SHP77 (cell line): ENCODE measurements at places on chromosomes 2 and 18.

GRCh38 chr2:42092084-42092996 lies 44.5 kb downstream of the PKDCC start:
- no peak for DNase-seq

GRCh38 chr2:24913911-24914310 lies 6.1 kb downstream of the ADCY3 start:
- no peak for DNase-seq

DNA sequence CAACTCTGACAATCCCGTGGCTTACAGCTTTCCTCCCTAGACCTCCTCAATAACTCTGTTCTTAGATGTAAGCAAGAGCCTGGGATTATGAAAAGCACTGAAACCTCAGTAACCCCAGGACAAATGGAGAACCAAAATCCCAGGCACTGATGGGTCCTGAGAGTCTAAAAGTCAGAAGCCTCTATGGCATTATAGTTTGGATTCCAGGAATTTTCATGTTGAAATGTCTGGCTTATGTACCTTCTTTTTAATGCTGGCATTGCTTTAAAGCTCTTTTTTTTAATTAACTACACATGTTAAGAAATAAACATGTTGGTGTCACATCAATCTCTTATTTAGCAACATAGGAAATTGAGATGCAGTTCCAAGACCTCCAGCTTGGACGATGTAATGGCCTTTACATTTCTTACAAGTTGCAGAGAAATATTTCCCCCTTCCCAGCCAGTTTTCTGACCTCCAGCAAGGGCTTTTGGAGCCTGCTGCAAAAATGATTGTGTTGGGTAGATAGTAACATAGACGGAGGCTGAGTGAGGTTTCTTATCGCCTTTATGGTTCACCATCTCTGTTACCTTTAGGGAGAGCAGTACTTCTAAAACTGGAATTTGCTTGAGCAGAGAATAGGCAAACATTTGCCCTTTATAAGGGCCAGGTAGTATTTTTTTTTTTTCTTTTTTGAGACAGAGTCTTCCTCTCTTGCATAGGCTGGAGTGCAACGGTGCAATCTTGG lies 84.8 kb upstream of the RASGRP3 start:
- no peak for DNase-seq

GRCh38 chr2:69745035-69745434 lies 3.1 kb downstream of the ANXA4 start:
- DNase-seq = no peak

GRCh38 chr18:40877096-40877495 lies 1077.9 kb upstream of the PIK3C3 start:
- no peak for DNase-seq

DNA sequence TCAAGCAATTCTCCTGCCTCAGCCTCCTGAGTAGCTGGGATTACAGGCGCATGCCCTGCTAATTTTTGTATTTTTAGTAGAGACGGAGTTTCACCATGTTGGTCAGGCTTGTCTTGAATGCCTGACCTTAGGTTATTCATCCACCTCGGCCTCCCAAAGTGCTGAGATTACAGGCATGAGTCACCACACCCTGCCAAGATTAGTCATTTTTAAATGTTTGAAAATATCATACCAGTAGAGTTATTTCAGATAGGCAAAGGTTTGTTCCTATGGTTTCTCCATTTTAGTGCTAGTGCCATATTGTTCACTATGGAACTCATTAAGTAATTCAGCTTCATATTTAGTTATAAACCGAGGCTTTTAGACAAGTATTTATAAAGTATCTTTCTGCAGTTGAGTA lies 52.3 kb downstream of the HIBCH start:
- no peak for DNase-seq

- no peak for DNase-seq
These were observed 117.3 kb downstream of the WDSUB1 start for GRCh38 chr2:159169187-159169586.

DNA sequence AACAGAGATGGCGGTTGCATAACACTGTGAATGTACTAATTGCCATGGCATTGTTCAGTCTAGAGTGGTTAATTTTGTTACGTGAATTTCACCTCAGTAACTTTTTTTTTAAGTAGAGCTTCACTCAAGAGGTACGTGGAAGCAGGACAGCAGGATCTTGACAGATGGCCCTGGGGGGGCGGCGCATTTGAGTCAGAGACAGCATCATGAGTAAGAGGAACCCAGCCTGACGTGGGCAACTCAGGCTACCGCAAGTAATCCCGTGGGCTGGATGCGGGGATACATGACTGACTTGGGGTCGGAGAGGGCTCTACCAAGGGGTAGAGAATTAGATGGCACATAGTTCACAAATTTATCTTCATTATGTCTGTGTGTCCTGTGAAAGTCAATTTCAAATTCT lies 38.1 kb upstream of the DAPL1 start:
- no peak for DNase-seq

DNA sequence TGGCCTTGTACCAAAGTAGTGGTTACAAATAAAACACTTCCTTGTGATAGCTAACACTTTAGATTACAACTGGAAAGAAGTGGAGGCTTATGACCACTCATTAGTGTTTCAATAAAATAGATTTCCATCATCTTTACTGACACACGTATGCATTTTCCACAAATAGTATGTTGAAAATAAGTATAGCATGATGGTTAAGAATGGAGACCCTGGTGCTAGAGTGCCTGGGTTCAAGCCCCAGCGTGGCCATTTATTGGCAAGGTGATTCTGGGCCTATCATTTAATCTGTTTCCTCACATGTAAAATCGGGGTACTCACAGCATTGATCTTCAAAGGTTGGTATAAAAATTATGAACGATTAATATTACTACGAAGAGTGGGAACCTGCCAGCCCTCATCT lies 54.5 kb downstream of the RAPH1 start:
- no peak for DNase-seq

- peak; percentile 64 for DNase-seq
These were observed 175.5 kb downstream of the AGAP1 start for GRCh38 chr2:235669269-235669831.

DNA sequence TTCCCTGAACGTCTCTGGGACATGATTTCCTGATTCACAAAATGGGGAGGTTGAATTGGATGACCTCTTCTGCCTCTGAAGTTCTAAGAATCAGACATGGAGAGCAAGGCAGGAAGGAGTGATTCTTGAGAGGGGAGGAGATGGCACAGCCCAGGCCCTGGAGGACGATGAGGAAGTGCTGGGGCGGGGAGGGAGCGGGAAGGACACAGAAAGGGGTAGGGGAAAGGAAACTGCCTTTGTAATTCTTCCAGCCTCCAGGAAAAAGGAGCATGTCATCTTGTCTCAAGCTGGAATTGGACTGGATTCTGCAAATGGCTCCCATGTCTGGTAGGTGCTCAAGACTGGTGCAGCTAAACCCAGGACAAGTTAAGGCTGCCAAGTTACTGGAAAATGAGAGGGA lies 97.0 kb upstream of the NCK2 start:
- DNase-seq = no peak

- peak; percentile 87 for DNase-seq
These were observed 75.1 kb downstream of the SH3BP4 start for GRCh38 chr2:235026649-235027557.

GRCh38 chr2:229855116-229855515 lies 66.7 kb downstream of the TRIP12 start:
- DNase-seq = no peak

DNA sequence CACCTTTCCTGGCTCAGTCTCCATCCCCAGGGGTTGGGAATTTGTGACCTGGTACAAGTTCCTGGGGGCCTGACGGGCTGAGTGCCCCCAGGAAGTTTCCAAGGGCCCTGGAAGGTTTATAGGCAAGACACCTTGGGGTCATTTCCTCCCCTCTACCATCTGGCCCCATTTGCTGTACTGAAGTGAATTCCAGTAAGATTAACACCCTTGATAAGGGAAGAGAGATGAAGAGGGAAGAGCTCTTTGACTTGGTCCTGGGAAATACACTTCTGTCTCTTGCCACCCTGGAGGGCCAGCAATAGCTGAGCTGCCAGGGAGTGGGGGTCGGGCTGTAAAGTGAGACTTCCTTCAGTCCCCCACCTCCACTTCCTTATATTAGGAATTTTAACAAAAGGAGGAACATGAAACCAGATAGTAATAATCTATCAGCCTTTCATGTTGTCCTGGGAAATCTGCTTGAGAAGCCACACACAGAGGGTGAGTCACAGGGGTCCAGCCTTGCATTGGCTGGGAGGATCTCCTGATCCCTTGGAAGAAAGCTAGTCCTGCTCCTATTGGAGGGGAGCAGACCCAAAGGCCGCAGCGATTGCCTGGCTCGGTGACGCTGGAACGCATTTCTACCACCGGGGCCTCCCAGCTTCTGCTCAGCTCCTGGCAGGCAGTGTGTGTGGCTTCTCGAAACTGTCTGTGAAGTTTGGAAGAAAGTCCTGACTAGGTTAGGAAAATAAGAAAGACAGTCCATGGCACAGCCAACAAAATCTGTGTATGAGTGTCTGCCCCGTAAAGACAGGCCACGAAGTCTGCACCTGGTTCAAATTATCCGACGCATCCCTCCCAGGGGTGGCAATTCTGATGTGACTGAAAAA lies 87.3 kb downstream of the ACAA2 start:
- no peak for DNase-seq

GRCh38 chr2:1968988-1969700 lies 224.8 kb upstream of the PXDN start:
- DNase-seq = no peak

DNA sequence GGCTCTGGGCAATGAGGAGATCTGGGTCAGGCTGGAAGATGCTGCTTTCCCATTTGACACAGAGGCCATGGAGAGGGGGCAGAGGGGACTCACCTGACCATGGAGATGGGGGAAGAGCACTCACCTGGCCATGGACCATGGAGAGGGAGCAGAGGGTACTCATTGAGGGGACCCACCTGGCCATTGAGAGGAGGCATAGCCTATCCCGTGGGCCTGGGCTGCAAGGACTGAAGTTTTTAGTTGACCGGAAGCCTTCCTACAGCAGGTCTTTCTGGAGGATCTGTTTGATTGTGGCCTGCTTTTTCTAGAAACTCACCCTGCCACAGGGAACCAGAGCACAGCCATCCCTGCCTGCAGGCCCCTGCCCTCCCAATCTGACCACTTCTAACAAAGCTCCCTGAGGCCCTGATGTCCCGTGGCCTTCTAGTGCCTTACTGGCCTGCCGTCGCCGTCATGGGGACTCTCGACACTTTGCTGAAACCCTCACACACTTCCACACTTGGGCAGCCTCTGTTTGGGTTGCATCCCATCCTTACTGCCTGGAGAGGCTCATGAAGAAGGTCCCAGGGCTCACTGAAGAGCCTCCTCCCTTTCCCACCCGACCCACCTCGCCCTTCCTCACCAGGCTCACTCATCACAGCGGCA lies 5.1 kb upstream of the PROM2 start:
- no peak for DNase-seq

DNA sequence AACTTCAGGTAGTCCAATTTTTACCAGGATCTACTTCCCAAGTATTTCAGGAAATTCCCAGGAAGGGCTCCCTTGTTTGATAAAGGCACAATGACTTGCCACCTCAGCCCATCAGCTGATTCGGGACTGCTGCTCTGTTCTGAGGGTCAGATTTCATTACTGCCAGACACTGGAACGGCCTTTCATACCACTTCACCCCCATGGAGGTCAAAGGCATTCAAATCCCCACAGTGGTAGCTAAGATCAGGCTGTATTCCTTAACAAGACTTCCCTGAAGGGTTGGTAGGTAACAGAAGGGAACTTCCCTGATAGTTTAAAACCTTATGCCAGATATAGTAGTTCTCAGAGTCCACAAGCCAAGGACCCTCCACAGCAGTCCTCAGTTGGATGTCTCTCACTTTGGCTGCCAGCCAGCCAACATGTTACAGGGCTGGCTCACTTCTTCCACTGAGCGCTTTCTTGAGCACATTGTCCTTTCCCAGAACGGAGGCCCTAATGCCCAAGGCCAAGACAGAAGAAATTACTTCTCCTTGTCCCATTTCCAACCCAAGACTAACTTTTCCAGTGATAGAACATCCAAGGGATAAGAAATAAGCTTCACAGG lies 40.0 kb upstream of the GLS start:
- DNase-seq = no peak

GRCh38 chr2:88125344-88125923 lies 2.4 kb downstream of the FABP1 start:
- DNase-seq = no peak

- no peak for DNase-seq
These were observed 646.9 kb upstream of the ACVR2A start for GRCh38 chr2:147197754-147198483.

GRCh38 chr2:10901160-10901939 lies 10.4 kb upstream of the KCNF1 start:
- peak; percentile 34 for DNase-seq

- DNase-seq = no peak
These were observed 236.5 kb downstream of the NDUFA10 start for GRCh38 chr2:239788576-239789098.

DNA sequence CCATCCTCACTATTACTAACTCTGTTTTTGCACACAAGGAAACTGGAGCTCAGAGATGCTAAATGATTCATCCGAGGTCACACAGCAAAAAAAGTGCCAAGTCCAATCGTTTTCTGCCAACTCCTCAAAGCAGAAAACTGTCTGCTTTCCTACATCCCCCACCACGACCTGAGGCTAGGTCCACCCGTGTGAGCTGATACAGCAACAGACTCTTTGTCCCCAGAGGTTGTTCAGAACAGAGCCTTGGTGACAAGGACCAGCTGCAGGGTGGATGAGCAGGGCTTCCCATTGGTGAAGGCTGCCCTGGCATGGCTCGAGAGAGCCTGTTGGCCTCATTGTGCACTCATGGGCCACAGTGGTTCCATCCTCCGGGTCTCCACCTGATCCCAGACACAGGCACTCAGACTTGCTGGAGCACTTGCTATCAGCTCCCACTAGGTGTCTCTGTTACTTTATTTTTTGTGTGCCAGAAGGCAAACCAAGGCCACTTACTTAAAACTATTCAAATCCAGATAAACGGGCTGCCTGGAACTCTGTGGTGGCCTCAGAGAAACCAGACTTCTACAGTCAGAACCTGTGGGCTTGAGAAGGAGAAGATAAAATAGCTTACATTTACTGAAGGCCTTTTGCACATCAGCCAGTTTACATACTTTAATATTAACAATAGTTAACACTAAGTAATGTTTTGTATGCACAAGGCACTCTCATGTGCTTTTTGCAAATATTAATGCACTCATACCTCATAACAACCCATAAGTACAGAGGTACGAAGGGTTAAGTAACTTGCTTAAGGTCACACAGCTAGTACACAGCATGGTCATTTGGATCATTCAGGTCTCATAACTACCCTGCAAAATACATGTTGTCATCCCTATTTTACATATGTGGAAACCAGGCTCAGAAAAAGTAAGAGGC lies 62.9 kb upstream of the CTIF start:
- peak; percentile 68 for DNase-seq

DNA sequence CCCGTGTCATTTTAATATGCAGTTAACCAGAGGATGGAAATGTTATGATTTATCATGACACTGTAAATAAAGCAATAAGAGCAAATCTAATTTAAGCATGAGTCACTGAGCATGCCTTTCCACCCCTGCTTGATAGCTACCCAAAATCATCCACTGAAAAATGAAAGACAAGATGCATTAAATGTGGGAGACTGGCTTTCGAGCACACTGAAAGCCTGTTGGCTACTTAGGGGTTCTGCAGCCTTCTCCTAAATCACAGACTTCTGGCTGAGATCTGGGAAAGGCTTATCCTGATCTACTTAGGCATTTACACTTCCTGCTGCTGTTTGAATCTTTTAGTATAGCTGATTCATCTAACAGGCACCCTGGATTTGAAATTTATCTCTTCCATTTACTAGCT lies 778.3 kb upstream of the CDH7 start:
- DNase-seq = no peak
